Left forelimb (tissue), 1 donor: ENCODE measurements at places on chromosomes 12 and 14.

DNA sequence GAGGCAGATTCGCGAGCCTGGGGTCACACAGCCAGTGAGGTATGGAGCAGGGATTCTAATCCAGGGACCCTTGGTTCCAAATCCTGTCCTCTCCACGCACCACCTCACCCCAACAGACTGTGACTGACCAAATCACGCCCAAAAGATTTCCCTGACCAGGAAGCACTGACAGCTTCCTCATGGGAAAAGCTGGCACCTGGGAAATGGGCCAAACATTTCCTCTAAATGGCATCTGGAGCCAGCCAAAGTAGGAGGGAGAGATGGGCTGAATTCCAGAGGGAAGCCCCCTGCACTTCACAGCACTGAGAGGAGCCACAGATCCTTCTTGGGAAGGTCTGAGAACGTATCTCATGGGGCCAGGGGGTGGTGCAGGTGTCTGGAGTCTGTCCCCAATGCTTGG lies 28.8 kb downstream of the CCDC92 start:
- no peak for DNase-seq

- DNase-seq: no peak
These were observed 244.2 kb downstream of the GLT1D1 start for GRCh38 chr12:129097451-129097850.

DNA sequence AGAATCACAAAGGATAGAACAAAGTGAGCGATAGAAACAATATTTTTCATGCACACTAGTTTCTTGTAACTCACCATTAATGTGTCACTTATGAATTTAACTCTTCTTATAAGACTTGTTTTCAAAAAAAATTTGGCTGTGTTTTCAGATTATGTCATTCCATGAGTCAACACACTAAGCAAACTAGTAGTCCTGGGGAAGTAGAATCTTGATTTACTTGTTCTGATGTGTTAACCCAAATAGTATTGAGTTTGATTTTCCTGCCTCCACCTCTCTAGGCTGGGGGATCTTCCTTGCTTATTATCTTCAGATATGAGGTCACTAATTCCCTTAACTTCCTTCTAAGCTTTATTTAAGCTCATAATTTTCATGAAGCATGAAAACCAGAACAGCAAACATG lies 151.0 kb upstream of the SEL1L start:
- no peak for DNase-seq

- no peak for DNase-seq
These were observed 37.2 kb downstream of the CATSPERB start for GRCh38 chr14:91694643-91695042.

DNA sequence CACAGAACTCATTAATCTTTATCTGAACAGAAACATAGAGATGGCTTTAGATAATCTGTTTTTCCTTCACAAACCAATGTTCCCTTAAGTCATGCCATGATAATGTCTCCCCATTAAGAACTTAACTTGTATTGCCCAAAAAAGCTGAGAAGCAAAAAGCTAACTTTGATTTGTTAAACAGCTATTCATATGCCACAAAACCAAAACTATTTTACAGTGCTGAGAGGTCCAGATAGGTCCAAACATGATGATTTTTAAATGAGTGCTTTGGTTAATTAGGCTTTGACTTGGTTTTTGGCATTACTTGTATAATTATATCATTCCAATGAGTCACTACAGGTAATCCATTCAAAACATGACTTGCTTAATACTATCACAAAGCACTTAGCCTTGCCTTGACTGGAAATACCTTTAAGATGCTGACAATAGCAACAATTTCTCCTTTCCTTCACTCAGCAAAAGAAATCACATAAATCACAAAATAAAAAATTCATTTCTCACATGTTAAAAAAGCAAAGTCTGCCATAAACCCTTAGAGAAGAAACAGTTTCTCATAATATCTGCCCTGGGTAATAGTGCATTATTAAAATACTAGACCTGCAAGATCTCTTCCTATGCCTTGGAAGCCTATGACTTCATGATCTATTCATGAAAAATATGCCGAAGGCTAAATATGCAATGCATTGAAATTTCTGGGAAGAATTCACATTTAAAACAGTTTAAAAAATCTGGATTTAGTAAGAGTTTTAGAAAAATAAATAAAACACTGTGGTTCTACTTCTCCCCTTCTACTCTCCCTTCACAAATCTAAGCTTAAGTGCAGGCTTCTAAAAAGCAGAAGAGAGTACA lies 52.0 kb upstream of the SAV1 start:
- DNase-seq: no peak

DNA sequence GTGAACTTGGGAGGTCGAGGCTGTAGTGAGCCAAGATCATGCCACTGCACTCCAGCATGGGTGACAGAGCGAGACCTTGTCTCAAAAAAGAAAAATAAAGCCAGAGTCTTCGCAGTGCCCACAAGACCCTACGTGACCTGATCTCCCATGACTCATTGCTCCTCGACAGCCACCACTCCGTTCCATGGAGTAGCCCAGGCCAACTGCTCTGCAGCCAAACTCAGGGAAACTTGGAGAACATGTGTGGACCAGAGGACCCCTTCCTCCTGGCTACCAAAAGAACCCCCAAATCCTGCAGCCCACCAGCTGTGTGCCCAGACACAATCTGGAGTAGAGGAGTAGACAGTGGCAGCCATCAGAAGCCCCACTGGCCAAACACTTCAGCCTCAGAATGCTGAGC lies 32.1 kb upstream of the PPP2R5C start:
- no peak for DNase-seq

GRCh38 chr14:64247195-64247594 lies 47.0 kb downstream of the ESR2 start:
- DNase-seq: no peak

DNA sequence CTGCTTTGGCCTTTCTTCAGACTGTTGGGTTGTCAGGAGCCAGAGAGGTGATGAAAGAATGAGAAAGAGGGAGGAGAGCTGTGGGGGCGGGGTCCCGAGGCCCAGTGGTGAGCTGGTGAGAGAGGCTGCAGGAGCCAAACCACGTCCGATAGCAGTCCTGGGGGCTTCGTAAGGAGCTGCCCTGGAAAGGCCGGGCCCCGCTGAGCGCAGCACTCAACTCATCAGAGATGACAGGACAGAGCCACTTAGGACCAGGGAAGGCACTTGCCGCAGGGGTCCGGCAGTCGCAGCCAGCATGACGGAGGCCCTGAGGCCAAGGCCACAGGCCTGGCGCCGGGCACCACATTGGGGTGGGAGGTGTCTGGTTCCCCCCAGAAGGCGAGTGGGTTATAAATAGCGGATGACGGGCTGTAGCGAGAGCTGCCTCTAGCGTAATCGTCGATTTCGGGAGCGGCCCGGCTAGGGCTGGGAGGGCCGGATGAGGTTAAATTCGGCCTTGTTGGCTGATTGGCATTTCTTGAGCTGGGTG lies 179.0 kb downstream of the TSPAN9 start:
- DNase-seq: no peak

DNA sequence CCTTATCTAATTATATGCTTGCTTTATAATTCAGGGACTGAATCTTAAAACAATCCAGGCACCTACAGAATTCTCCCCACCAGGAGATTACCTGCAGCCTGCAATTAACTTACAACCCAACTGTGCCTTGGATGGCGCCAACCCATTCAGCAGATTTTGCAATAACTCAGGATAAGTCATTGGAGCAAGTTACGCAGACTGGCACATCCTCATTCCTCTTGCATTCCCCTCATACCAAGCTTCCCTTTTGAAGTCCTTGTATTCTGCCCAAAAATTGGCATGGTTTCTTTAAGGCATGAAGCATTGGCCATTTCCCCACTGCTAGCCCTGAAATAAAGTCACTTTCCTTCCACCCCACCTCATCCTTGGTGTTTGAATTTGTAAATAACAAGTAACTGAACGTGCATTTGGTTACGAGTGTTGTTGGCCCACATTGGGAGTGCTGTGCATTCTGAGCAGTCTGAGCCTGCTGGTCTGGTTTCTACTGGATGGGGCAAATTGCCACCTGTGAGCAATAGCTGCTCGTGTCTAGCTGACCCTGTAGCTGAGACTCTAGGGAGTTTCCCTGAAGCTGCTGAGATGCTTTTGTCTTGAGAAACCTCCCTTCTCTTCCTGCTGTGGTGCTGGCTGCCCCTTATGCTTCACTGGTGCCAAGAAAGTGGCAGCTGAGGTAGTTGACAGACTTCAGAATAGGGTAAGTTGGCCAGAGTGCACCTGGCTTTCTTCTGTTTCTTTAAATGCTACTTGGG lies 99.2 kb upstream of the SCAF11 start:
- no peak for DNase-seq

- no peak for DNase-seq
These were observed 14.3 kb upstream of the GPX2 start for GRCh38 chr14:64956697-64957406.

- no peak for DNase-seq
These were observed 19.5 kb downstream of the PRKAB1 start for GRCh38 chr12:119687406-119687805.

DNA sequence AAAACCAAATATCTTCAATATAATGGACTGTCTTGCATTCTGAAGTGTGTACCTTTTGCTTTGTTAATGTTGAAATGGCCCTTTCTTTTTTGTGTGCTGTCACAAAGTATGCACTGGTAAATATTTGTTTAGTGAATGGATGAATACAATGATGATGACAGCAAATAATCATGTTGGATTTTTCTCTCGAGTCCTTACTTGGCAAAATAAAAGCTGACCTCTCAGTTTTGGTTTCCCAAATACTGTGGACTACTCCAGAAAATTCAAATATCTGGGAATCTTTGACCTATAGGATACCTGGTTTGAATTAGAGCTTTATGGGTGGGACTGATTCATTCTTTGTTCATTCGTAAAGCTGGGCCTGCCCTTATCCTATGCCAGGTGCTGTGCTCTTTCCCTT lies 5.5 kb downstream of the UBE3B start:
- DNase-seq: no peak
